Activated CD8-positive, alpha-beta memory T cell treated with anti-CD3 and anti-CD28 coated beads for 1 hour (primary cell): ENCODE measurements at places on chromosomes 16 and 17.

GRCh38 chr17:73139296-73139695 lies 25.5 kb upstream of the SSTR2 start:
- no peak for DNase-seq

DNA sequence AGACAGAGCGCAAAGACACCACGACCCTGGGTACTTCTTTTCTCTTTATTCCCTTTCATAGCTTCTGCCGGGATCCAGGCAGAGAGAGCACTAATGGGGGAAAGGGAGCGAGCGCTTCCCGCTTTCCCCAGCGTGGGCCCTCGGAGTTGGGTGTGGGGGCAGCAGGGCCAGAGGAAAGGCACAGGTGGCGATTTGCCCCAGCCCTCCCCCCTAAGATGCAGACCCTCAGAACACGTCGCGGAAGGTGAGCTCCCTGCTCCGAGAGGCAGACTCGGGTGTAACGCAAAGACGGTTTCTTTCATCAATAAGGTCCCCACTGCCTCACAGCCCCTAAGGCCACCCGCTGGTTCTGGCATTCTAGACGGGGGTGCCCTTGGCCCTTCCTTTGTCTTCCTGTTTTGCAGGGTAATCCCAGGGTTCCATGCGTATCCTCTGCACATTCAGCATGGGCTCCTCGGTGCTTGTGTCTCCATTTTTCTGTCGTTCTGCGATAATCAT lies 570 bp upstream of the NME3 start:
- no peak for DNase-seq

DNA sequence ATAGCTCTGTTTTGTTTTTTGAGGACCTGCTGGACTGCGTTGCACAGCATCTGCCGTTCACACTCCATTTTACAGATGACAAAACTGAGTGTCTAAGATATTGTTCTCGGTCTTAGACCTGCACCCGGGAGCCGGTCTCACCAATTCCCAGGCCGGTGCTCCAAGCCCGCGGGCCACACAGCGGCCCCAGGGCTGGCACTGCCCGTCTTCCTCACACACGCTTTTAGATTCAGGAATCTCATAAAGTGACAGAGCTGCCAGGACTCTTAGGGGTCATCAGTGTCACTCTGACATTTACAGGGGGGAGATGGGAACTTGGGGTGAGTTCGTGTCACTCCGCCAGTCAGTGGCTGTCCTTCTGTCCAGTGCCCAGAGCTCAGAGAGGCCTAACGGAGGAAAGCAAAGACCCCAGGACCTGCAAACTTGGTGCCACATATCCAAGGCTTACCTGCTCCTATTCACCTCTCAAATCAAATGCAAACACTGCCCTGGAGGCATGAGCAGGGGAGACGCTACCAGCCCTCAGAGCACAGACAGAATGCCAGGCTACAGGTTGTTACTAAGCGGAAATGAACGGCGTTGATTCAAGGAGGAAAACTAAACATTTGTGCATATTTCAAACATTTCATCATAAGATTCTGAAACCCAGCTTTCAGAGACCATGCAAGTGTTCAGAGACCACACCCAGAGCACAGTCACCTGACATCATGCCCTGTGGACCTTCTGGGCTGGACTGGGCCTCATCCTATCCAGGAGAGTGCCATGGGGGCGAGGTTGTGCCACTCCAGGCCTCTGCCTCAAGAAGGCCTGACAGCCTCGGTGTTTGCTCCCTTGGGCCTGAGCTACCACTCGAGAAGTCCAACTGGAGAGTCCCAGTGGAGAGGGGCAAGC lies 29.5 kb downstream of the TNFRSF13B start:
- no peak for DNase-seq

DNA sequence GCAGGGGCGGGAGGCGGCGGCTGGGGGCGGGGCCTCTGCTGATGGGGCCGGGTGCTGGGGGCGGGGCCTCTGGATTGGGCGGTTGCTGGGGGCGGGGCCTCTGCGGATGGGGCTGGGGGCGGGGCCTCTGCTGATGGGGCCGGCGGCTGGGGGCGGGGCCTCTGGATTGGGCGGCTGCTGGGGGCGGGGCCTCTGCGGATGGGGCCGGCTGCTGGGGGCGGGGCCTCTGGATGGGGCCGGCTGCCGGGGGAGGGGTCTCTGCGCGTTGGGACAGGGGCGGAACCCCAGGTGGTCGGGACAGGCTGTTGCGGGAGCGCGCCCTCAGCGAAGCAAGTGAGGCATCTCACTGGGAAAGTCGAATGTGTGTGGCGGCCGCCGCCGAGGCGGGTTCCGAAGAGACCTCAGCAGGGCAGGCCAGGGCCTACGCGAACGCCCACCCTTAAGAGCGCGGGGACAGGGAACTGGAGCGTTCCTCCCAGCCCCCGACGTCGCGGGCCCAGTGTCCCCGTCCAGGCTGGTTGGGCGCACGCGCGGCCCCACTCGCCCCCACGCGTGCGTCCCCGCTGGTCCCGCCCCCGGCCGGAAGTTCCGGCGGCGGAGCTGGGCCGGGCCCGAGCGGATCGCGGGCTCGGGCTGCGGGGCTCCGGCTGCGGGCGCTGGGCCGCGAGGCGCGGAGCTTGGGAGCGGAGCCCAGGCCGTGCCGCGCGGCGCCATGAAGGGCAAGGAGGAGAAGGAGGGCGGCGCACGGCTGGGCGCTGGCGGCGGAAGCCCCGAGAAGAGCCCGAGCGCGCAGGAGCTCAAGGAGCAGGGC lies at the start of gene STUB1:
Gene STUB1, plus strand, starts transcription at position 597 of the 811 bp plus-strand sequence. Its CDS starts 116 bp downstream, at position 713.
- DNase-seq, result peak; percentile 56

DNA sequence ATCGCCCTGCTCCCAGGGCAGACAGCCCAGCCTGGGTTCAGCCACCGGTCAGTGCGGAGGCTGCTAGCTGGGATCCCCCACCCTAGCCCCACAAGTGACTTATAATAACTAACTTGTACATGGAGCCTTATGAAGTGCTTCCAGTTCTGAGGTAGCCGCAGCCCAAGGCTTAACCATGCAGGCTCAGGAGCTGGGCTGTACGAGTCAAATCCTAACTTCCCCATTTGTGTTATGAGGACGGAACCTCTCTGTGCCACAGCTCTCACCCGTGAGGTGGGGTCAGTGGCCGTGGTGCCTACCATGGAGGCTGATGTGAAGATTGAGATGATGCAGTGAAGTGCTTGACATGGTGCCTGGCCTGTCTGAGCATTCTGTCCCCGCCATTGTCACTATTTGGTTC lies 27.8 kb upstream of the GOSR2 start:
- DNase-seq, result no peak

DNA sequence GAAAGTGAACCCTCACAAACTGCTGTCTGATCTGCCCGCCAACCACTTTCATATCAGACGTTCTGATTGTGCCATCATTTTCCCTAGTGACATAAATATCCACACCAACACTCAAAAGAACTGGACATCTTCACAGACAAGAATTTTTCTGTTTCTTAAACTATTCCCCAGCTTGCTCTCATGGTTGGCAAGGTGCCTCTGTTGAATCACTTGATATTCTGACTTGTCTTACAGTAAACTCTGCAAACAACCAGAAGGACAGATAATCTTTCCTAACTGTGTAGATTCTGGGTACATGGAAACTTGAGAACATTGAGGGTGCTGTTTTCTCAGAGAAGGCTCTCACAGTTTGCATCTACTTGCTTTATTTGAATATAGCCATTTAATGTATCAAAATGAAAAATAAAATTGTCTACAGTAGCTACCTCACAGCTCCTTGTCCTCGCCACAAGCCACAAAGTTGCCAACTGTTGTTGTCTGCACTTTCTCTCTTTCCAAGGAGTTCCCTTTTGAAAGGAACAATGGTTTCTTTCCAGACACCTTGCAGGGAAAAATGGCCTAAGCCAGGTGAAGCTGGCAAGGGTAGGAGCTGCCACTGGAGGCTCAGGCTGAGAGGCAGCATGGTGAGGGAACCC lies 46.0 kb upstream of the ADAMTS18 start:
- DNase-seq, result no peak

DNA sequence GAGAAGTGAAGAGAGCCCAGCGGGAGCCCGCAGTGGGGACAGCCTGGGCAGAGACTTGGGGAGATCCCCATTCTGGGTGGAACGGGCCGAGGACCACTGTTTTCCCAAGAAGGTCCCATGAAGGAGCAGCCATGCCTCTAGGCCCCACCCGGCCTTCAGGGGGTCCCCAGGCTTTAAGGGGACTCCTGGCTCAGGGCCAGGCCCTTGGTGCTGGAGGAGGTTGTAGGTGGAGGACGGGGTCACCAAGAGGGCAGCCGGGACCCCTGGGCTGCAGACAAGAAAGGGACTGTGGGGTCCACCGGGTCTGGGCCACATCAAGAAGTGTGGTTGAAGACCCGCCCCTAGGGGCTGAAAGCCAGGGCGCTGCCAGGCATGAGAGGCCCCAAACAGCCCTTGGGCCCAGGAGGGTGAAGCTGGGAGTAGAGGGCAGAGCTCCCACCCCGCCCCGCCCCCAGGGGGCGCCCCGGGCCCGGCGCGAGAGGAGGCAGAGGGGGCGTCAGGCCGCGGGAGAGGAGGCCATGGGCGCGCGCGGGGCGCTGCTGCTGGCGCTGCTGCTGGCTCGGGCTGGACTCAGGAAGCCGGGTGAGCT lies at the start of gene PRSS21:
Gene PRSS21, plus strand, starts transcription at position 487 of the 589 bp plus-strand sequence. Its CDS starts 32 bp downstream, at position 519.
- no peak for DNase-seq

DNA sequence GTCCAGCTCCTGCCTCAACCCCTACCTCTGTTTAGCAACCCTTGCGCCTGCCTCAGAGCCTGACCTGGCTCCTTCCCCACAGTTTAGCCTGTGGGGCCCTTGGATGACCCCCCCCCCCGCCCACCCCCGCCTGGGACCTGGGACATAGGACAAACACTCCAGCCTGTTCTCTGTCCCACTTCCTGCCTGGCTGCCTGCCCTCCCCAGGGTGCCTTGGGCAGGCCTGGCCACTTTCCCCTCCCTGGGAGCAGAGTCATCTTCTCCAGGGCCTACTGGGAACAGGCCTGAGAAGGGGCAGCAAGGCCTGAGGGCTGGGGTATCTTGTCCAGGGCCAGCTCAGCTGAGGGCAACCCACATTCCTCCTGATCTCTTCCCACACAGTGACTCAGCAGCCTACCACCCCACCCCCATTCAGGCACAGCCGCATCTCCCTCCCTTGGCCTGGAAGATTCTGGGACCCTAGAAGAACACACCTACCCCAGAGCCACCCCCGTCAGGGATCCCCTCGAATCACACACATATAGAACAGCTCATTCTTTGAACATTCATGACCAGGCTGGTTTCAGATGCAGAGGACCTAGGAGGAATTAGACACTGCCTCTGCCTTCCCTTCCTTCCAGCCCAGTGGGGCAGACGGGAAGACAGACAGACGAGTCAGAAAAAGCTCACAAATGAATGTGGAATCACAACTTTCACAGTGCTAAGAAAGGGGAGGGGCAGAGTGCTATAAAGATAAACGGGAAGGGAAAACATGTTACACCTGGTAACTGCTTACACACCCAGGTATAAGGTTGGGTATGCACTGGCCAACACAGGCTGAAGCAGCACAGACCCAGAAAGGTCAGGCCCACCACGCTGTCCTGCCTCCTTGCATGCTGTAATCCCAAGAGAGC lies 6.0 kb downstream of the FHOD1 start:
- no peak for DNase-seq

- no peak for DNase-seq
Observed at GRCh38 chr16:68252383-68252782, 7.2 kb downstream of the PLA2G15 start.
